Stimulated activated CD8-positive, alpha-beta memory T cell treated with anti-CD3 and anti-CD28 coated beads, Interleukin-7, amount 100 ng/mL, for 1 hour (primary cell): ENCODE measurements at places on chromosomes 1 and 21.
A peak's percentile ranks its signal among the peaks of the same experiment; 100 is the strongest.

GRCh38 chr1:209160230-209160629 is 423.3 kb upstream of the CAMK1G start:
- no peak for DNase-seq

- no peak for DNase-seq
Measured at GRCh38 chr1:180151508-180151907, 3.2 kb upstream of the QSOX1 start.

- DNase-seq = no peak
Measured at GRCh38 chr1:39250460-39251240, 46.2 kb downstream of the MACF1 start.

- DNase-seq = no peak
Measured at GRCh38 chr1:240527086-240527485, 84.9 kb downstream of the GREM2 start.

- DNase-seq = no peak
Measured at GRCh38 chr1:14340002-14340785, 258.3 kb upstream of the KAZN start.

DNA sequence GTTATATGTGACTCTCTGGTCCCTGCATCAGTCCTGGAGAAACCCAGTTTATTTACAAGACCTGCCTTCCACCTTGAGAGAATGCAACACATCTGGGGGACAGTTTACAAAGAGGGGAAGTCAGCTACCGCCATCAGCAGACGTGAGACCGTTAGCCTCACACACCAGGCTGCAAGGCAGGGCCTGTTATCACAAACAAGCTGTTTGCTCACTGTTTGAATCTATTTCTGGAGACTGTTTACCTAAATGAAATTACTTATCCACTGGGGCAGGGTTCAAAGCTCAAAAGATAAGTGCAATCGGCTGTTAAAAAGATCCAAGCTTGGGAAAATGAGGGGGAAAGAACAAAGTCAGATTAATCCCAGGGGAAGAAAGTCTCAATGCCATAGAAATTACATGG is 134.4 kb downstream of the ZNF281 start:
- DNase-seq = no peak

DNA sequence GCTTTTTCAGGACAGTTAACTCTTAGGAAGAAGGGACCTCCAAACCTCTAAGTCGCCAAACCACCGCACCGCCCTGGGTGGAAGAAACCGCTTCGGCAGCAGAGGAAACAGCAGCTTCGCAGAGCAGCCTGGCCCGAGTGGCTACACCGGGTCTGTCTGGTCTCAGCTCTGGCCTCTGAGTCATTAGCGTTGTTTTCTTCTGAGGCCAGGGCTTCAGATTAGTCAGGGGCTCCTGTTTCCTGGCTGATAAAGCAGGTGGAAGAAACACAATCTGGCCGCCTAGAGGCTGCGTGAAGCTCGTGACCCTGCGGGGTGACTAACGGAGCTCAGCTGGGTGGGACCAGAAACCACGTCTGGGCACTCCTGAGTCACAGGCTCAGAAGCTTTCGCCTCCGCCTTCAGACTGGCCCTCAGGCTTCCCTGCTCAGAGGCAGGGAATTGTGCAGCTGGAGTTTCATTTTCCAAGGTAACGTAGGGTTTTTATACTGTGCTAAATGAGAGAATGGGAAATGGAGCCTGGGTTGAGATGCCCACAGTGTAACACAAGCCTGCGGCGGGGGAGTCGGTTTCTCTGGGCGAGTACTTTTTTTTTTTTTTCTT is 44.9 kb downstream of the CHAF1B start:
- peak; percentile 59 for DNase-seq

DNA sequence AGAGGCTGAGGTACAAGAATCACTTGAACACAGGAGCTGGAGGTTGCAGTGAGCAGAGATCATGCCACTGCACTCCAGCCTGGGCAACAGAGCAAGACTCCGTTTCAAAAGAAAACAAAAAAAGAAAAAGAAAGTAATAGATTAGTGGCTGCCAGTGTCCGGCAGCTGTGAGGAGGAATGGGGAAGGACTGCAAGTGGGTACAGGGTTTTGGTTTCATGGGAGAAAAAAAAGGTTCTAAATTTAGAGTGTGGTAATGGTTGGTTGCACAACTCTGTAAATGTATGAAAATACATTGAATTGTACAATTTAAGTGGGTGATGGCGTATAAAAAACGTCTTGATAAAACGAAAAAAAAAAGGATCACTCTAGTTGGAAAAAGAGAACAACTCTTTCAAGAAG is 6.7 kb downstream of the TAF1A start:
- DNase-seq = no peak
